ENCODE measurements at places on chromosomes 2 and 18. TPM values are rescaled to one million over a fixed set of nuclear protein-coding genes. Genes with fewer than 3 reads are reported as not detected.

DNA sequence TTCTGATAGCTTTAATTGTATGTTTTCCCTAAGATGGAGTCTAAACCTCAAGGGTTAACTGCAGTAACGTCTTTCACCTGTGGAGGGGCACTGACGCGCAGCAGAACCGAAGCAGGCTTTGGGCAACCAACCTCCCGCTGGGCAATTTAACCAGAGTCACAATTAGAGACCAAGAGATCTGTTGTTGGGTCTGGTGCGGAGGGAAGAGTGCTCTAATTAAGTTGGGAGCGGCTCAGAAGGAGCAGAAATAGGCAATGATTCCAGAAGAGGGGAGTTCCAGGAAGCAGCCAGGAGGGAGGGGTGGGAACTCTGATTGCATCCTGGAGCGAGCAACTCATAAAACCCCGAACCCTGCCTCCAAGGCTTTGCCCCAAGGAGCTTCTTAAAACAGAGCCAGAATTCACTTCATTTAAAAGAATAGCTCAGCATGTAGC, 245.8 kb downstream of the PAX3 start:
- no peak for DNase-seq

GRCh38 chr2:164335128-164335527, 286.2 kb downstream of the GRB14 start:
- no peak for DNase-seq

DNA sequence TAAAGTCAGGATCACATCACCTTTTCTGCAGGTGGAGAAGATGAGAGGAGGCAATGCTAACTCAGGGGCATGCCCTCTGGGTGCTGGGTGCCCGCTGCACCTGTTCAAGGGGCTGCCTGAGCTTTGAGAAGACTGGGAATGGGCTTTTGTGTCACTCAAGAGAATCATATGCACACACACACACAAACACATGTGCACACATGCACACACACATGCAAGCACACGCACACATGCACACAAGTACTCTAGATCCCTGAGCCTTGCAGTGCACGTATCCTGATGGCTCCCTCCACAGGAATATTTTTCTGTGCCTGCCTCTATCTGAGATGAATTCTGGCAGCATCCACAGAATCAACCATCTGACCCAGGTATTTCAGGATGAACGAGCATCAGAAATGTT, 110.0 kb upstream of the TEX51 start:
- DNase-seq: no peak

DNA sequence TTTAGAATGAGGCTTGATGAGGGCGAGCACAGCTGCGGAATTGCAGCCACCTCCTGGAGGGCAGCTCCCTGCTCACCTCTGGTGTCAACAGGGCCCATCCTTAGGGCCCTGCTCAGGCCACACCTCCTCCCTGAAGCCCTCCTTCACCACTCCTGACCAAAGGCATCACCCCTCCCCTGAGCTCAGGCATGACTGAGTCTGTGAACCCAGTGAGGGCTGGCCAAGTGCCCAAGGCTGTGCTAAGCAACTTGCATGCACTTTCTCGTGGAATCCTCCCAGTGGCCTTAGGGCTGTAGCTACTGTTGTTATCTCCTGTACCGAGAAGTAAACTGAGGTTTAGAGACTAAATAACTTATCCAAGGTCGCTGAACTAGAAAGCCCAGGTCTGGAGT, 101.7 kb downstream of the KLHL29 start:
- peak; percentile 51 for DNase-seq

GRCh38 chr2:137178951-137179377, 413.6 kb downstream of the THSD7B start:
- DNase-seq: no peak

- DNase-seq: no peak
Observed at GRCh38 chr2:232888839-232889529, 18.9 kb downstream of the SNORC start.

Gene MOB4
- total RNA-seq: 19.8 TPM

GRCh38 chr2:145360129-145360790, 840.3 kb upstream of the ZEB2 start:
- no peak for DNase-seq

Gene CNNM4
- 29.5 TPM for total RNA-seq

DNA sequence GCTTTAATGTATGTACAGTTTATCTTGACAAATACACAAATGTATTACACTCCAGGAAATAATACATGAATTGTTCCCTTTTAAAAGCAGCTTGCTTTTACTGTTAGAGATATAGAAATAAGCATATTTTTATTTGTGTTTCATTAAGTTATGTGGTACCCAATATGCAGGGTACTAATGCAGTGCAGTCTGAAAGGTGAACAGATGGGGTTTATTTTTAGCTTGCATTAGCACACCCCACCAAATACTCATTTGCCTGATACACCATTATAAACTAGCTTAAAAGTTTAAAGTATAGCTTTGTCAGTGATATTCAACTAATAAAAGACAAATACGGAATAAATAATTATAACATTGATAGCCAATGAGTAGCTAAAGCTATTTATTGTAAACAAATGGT, 394.7 kb upstream of the ZNF804A start:
- no peak for DNase-seq

- DNase-seq: no peak
Observed at GRCh38 chr2:29059624-29060023, 14.7 kb downstream of the PCARE start.

DNA sequence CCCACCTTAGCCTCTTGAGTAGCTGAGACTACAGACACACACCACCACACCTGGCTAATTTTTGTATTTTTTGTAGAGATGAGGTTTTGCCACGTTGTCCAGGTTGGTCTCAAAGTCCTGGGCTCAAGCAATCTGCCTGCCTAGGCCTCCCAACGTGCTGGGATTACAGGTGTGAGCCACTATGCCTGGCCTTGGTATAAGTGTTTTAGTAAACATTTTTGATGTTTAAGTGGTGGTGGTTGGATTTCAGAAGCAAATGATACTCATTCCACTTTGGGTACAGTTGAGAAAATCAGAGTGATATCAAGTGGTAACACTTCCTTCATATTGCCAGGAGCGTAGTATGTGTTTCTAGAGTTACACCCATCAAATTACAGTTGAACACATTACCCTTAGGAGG, 25.4 kb downstream of the ACADL start:
- DNase-seq: no peak

DNA sequence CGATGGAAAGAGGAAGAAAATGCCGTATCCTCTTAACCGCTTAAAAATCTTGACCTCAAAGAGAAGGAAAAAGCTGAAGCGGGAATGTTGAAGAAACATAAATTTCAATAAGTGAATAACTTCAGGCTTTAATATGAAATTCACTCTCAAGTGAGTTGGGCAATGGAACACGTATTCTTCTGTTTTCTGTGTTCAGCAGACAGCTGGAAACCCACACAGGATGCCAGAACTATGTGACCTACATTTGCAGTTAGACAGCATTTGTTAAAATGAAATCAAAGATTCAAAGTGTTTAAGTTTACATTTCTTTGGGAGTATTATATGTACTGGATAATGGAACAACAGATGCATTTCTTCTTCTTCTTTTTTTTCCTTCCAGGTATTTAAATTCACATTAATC, 80.5 kb upstream of the SPATS2L start:
- DNase-seq: no peak

- no peak for DNase-seq
Observed at GRCh38 chr2:47506024-47506423, 103.1 kb downstream of the MSH2 start.

- no peak for DNase-seq
Observed at GRCh38 chr2:75525434-75526310, 35.1 kb downstream of the EVA1A start.

GRCh38 chr18:79484661-79485621, 89.2 kb downstream of the NFATC1 start:
- peak; percentile 60 for DNase-seq

Gene ABHD3
- 8.7 TPM for total RNA-seq

- DNase-seq: peak; percentile 71
Observed at GRCh38 chr2:214410918-214411554, at the start of gene VWC2L. Gene VWC2L (plus strand): TSS chr2:214411054. CDS start chr2:214414194, 3,140 bp downstream.

DNA sequence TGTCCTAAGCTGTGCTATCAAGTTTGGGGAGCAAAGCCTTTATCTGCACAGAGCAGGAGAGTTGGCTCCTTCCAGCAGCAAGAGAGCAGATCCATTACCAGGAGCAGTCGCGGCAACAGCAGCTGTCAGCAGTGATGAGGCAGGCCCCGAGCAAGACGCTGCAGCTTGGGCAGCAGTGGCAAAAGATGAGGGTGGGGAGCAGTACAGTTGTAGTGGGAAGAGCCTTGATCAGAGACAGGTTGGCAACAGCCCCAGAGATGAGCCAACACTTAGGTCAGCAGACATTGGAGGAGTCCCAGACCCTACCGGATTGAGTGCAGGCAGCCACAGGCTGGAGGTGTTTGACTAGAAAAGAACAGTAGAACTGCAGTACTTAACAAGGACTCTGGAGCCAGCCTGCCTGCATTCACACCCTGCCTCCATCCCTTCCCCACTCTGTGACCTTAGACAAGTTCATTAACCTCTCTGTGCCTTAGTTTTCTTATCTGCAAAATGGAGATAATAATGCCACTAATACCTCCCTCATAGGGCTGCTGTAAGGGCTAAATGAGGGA, 117.1 kb upstream of the SERTAD2 start:
- DNase-seq: peak; percentile 65

- DNase-seq: no peak
Observed at GRCh38 chr18:42025491-42025890, 70.5 kb downstream of the PIK3C3 start.

Gene TMEM198
- total RNA-seq: 4.1 TPM

DNA sequence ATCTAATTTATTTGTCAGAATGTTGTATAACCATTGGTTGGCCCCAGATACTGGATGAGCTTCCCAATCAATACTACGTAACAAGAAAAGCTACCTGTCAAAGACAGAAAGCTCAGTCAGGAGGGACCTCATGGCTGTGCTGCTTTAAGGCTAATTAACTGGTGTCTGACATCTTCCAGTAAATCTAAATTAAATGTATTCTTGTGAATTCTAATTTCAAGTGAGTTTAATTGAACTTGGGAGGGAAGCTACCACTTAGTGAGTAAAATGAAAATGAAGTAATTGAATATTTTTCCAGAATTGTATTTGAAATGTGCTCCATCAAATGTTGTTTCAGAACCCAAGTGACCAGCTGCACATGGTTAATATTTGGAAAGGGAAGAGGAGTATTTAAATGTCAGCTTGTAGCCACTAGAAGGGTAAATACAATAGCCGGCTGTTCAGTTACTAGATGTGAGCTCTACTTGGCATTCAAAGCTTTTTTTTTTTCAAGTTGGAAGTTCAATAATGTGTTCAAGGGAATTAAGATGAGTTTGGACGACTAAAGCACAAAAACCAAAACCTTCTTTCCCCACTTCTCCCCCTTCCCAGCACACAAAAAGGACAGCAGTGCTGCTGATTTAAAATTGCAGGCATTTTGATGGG, 62.0 kb downstream of the GPR39 start:
- no peak for DNase-seq

Gene APCDD1
- total RNA-seq: 55.1 TPM

Gene DNAJC5G
- total RNA-seq: 0.41 TPM

GRCh38 chr2:228465408-228465807, 283.9 kb upstream of the SPHKAP start:
- no peak for DNase-seq

DNA sequence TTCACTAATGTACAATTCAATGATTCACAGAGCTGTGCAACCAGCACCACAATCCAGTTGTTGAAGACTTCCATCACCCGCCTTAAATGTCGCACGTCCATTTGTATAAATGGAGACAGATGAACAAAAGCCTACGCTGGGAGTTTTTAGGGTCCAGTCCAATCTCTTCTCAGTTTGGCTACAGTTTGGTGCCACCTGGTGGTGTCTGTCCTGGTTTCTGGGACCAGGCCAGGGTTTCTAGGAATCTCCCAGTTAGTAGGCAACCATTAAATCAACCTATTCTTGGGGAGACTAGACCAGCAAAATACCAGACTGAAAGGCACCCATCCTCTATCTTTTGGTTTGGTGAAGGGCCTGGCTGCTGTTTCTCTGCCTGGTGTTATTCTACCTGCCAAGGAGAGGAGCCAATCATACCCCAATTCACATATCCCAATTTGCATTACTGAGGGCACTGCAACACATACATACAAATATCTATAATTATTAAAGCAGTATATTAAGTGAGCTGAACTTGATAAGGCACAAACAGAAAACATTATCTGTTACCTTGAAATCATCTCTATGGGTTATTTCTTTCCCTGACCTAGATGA, 3.2 kb upstream of the DDX1 start:
- DNase-seq: peak; percentile 32

DNA sequence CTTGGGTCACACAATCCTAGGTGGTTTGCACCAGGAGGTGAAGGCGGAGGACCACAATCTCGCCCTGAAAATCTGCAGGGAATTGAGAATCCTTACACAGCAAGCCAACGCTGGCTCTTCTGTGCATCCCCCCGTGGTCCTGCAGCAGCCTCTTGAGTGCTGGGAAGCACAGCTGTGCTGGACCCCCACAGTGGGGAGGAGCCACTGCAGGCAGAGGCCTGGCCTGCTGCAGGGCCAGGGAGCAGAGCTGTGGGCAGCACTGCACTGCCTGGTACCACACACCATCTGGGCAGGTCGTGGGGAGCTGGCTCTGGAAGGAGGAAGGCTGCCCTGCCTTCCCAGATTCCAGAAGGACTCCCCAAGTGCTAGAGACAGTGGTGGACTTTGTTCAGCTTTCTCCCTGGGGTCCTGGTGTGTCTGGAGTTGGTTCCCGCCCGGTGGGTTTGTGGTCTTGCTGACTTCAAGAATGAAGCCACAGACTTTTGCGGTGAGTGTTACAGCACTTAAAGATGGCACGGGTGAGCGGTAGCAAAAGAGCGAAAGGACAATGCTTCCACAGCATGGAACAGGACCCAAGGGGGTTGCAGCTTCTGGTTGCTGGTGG, 106.3 kb downstream of the FAM168B start:
- no peak for DNase-seq

- no peak for DNase-seq
Observed at GRCh38 chr2:3039188-3040065, 338.2 kb downstream of the EIPR1 start.

- no peak for DNase-seq
Observed at GRCh38 chr2:29397713-29398112, 282.5 kb downstream of the CLIP4 start.

Data from left cardiac atrium (tissue), 4 donors.